ENCODE measurements at places on chromosomes 11 and 22.

- no peak for DNase-seq
Measured at GRCh38 chr22:28052825-28053269, 133.8 kb upstream of the PITPNB start.

- DNase-seq = no peak
Measured at GRCh38 chr11:3208272-3208671, 10.3 kb downstream of the MRGPRG start.

DNA sequence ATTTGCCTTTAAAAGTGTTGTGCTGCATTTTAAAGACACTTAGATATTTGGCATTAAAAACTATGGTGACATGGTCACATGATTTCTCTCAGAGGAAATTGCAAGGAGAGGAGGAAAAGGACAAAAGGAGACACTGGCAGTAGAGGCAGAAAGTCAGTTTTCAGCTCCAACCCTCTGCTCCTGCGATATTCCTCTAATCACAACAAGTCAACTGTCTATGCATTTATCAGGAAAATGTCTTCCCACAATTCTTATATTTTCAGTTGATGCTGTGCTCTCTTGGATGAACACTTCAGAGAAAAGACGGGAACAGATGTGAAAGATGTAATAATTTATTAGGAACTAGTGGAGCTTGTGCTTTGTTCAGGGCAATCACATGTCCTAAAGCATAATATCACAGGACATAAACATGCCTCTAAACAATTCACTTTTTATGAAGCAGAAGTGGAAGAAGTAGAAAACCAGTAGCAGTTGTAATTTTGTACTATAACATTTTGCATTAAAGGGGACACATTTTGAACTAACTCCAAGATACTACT lies 340.8 kb upstream of the PITPNB start:
- DNase-seq = no peak

DNA sequence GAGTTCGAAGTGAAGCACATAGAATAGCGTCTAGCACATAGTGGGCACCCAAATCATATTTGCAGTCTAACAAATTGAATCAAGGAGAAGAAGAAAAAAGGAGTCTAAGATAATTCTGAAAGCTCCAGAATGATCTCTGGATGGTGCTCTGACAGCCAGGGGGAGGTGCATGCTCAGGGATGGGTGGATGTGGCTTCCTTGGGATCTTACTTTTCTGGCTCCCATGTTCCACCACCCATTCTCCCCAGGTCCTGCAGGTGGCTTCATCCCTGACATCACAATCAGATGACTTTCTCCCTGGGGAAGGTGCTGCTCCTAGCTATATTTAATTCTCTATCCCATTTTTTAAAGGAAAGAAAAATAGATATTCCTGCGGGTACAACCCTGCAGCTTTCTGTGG lies 381.9 kb downstream of the CADM1 start:
- no peak for DNase-seq

GRCh38 chr22:35299217-35299672 lies 449 bp upstream of the TOM1 start:
- DNase-seq = peak; percentile 48

DNA sequence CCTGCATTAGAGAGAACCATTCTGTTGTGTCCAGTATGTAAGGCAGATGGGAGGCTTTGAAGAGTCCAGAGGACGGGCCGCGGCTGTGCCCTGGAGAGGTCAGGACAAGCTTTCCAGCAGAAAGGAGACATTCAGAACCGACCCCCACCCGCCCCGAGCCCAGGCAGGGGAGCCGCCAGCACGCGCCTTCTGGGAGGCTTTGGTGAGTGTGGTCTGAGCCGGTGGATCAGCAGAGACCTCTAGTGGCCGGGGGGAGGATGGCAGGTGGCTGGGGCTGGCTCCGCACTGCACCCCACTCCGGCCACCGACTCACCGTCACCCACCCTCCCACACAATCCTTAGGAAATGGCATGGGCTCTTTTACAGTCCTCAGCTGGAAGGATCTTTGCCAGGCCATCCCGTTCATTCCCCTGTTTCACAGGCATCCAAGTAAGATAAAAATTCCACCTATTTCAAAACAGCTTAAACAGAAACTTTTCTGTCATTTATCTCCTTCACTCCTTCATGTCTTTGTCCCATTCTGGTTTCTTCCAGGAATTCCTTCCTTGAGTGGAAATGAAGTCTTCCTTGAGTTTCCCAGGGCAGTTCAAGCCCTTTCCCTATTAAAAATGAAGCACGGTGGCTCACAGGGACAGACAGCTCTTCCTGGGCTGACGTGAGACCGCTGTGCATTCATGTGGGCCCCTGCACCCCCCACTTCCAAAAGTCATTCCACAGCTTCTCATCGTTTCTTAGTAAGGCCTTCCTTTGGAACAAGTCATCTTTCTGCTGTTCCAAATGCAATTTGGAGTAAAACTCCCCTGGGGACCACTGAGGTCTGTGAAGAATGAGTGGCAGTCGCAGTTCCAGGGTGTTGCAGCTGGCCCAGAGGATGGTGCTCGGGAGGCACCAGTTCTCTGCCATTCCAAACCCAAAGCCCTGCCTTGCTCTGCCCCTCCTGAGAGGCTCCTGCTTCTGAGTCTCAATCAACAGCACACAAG lies 91.0 kb downstream of the FEZ1 start:
- peak; percentile 56 for DNase-seq

DNA sequence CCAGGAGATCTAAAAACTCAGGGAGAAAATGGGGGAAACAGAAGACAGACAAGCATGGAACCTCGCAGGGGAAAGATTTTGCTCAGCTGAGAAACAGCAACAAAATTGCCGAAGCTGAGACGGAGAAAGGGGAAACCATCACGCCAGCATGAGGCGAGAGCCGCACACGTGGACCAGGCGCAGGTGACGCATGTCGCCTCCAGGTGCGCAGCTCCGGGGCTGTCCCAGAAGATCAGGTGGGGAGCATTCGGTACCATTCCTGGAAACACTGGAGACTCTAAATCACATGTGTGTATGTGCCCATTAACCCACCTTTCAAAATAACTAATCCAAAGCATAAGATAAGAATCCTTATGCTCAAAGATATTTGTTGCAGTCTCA lies 121.7 kb downstream of the BRD1 start:
- DNase-seq = no peak

DNA sequence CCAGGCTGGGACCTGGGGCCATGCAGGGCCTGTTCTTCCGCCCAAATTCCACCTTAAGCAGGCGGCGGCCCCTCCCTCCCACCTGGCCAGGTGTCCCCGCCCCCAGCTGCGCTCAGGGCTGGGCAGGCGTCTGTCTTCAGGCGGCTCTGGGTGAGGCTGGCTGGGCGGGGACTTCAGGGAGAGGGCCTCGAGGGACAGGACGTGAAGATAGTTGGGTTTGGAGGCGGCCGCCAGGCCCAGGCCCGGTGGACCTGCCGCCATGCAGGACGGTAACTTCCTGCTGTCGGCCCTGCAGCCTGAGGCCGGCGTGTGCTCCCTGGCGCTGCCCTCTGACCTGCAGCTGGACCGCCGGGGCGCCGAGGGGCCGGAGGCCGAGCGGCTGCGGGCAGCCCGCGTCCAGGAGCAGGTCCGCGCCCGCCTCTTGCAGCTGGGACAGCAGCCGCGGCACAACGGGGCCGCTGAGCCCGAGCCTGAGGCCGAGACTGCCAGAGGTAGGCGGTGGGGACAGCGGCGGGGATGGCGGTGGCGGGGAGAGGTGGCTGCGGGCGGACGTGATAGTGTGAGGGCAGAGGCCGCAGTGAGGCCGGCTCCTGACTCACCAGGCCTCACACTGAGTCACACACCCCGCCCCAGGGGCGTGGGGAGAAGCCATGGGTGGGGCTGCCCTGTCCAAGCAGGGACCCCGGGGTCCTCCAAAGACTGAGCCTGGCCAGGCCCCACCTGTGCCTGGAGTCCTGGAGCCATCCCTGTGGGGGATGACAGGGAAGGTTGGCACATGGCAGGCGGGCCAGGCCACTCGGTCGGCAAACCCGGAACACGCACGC lies at the start of gene PKP3:
TSS of gene PKP3 (plus strand) at position 176 of the 824 bp plus-strand sequence. CDS start at position 260, 84 bp downstream.
- DNase-seq = no peak

DNA sequence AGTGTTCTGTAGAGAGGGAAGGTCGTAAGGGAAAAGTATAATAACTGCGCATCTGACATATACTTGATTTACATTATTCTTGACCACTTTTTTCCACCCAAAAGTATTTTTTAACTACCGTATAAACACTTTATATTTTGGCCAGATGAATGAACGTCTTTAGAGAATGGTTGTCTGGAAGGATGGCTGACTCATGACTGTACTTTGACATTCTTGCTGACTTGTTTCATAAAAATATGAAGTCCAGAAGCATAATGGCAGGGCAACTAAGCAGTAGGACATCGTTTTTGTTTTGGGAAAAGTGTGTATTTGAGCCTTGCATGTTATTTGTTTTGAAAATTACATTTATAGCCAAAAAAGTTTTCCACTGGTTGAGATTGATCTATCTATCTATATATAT lies 110.0 kb downstream of the OSBP2 start:
- DNase-seq = no peak

- DNase-seq = no peak
Measured at GRCh38 chr22:25764270-25765015, 22.5 kb downstream of the MYO18B start.

GRCh38 chr11:128685402-128686020 lies 8.4 kb upstream of the FLI1 start:
- no peak for DNase-seq

GRCh38 chr11:17351510-17352176 lies at the start of gene NCR3LG1:
Gene NCR3LG1, plus strand, starts transcription at chr11:17351800. Its CDS starts 170 bp downstream, at chr11:17351970.
- peak; percentile 44 for DNase-seq

Data from CD4-positive, alpha-beta T cell treated with Interleukin-6 at 100 ng/mL for 8 hours (primary cell).